ENCODE measurements at places on chromosomes 4 and X. TPM values are rescaled to one million over a fixed set of nuclear protein-coding genes. Genes with fewer than 3 reads are reported as not detected.

Gene EMCN
- total RNA-seq, result 68.9 TPM

Gene KIT
- 15.1 TPM for total RNA-seq

Gene SFRP2
- 12.3 TPM for total RNA-seq

Gene C4orf36
- 1.3 TPM for total RNA-seq

Gene FABP2
- not detected for total RNA-seq

Gene RHOXF2
- total RNA-seq, result not detected

Gene MCF2
- 1.2 TPM for total RNA-seq
